ENCODE measurements at places on chromosomes 2 and 18.

DNA sequence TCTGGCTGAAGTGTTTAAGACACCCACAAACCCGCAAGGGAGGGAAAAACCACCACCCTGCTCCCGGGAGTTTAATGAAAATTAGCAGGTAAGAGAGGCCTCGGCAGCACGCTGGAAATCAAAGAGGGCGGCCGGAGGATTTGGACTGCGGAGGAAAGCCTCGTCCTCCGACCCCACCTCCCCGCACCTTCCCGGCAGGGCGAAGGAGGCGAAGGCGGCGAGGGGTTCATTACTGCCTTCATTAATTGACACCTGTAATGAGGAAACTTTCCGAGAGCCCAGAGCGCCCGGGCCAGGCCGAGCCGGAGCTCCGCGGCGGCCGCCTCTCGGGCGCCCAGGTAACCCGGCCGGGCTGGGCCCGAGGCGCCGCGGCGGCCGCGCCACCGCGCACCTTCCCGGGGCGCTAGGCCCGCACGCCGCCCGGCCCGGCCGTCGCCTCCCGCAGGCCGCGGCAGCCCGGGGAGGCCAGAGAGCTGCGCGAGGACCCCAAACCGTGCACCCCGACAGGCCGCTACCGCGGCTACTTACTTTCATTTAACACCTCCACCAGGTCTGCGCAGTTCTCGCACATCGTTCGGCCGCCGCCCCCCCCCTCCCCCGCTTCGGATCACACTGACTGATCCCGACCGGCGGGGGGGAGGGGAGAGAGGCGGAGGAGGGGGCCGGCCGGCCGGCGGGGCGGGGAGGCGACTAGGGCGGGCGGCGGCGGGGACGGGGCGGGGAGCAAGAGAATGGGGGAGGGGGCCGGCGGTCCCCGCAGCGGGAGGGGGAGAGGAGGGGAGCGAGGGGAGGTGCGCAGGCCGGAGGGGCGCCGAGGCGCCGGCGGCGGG is 550 bp downstream of the USP34 start:
- DNase-seq, result peak; percentile 80

GRCh38 chr2:99512181-99512591 is 22.4 kb upstream of the REV1 start:
- DNase-seq, result no peak

DNA sequence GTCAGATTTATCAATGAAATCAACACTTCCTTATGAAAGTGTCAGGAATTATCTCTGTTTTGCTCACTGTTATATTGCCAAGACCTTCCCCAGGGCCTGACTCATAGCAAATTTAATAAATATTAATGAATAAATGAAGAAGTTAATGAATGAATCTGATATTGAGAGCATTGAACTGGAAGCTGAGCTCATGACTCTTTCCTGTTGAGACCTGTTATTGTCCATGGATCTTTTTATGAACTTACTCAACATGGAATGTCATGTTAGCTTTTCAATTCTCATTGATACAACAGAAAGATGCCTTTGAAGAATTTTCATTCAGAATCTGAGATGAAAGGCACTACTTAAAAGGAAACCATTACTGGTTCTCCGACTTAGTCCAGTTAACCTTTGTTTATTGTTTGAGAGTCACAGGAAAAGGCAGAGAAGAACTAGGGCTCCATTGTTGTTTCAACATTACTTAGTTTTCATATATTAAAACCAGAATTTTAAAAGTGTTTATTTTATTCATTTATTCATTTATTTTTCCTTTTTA is 90.4 kb upstream of the UNC80 start:
- no peak for DNase-seq

DNA sequence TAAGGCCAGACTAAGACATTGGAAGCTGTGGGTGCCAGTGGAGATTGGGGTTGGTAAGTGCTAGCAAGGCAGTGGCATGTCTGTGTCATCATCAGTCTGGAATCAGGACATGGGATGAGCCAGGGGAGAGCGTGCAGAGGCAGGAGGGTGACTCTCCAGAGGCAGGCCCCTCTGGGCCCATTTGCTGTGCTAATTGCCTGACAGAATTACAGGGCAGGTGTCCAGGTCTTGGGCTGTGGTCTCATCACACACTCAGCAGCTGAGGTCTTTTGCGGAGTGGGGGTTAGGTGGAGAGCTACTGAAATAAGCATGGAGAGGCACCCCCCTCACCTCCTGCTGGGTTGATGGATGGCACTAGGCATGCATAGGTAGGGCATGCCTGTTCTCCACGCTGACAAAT is 57.4 kb downstream of the CELF4 start:
- no peak for DNase-seq

DNA sequence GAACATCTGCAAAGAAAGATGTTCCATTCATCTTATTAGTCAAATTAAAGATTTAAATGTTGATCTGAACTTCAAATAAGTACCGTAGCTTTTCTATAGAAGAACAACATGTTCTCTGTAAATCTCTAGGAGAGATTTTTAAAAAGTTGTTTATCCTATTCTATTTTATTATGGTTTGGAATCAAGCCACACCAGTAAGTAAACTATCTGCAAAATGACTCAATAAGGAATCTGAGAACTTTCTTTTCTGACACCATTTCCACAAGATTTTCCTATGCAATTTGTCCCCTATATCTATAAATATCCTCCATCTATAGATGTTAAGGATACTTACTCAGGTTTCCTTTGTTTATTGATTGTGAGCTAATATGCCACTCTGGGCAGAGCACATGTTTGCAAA is 736.6 kb downstream of the CBLN2 start:
- DNase-seq, result no peak

GRCh38 chr2:172856606-172857005 is 121.0 kb downstream of the RAPGEF4 start:
- DNase-seq, result no peak

GRCh38 chr2:105972927-105973326 is 221.2 kb downstream of the UXS1 start:
- DNase-seq, result no peak

- no peak for DNase-seq
Measured at GRCh38 chr18:70037431-70038061, 89.9 kb upstream of the CD226 start.
